ENCODE measurements at places on chromosomes 6 and 20.

- no peak for DNase-seq
Measured at GRCh38 chr6:63963769-63964315, 328.2 kb downstream of the PHF3 start.

DNA sequence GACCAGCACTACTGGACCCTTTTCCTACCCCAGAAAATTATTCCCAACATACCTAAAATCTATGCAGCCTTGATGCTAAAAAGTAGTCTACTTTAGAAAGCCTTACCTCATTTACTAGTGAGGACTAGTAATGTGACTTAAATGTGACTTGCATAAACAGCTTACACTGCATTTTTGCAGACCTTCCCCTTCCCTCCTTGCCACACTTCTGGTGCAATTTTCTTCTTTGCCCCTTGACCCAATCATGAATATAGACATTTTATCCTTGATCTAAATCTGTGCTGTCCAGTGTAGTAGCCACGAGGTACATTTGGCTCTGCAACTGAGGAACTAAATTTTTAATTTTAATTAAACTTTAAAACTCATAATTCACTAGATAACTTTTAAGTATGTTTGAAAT, 7.0 kb upstream of the ZKSCAN8 start:
- DNase-seq: no peak

- no peak for DNase-seq
Measured at GRCh38 chr20:53825282-53825681, 231.6 kb upstream of the ZNF217 start.

DNA sequence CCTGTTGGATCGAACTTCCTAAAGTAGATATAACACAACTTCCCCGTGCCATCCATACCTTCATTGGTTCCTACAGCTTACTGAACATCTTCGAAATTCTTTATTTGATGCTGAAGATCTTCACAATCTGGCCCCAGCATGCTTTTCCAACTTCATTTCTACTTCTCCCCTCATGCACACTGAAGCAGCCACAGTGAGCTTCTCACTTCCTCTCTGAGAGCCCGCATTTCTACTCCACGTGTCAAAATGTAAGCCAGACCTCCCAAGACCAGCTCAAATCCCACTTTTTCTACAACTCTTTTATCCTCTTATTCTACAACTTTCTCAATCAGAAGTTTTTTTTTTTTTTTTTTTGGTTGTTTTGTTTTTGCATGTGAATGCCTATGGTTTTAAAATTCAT, 254.7 kb downstream of the GMPR start:
- no peak for DNase-seq

- no peak for DNase-seq
Measured at GRCh38 chr6:164347455-164347854, 932.9 kb downstream of the QKI start.

- no peak for DNase-seq
Measured at GRCh38 chr6:79076160-79076559, 1.9 kb downstream of the PHIP start.

DNA sequence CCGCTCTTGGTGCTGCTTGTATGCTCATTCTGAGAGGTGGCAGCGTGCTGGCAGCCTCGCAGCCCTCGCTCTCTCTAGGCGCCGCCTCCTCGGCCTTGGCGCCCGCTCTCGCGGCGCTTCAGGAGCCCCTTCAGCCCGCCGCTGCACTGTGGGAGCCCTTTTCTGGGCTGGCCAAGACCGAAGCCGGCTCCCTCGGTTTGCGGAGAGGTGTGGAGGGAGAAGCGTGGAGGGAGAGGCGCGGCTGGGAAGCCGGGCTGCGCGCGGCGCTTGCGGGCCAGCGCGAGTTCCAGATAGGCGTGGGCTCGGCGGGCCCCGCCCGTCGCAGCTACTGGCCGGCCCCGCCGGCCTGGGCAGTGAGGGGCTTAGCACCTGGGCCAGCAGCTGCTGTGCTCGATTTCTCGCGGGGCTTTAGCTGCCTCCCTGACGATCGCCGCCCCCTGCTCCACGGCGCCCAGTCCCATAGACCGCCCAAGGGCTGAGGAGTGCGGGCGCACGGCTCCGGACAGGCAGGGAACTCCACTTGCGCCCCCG, 19.5 kb upstream of the FAM8A1 start:
- DNase-seq: no peak

GRCh38 chr6:72151742-72152141, 265.4 kb downstream of the RIMS1 start:
- DNase-seq: no peak

DNA sequence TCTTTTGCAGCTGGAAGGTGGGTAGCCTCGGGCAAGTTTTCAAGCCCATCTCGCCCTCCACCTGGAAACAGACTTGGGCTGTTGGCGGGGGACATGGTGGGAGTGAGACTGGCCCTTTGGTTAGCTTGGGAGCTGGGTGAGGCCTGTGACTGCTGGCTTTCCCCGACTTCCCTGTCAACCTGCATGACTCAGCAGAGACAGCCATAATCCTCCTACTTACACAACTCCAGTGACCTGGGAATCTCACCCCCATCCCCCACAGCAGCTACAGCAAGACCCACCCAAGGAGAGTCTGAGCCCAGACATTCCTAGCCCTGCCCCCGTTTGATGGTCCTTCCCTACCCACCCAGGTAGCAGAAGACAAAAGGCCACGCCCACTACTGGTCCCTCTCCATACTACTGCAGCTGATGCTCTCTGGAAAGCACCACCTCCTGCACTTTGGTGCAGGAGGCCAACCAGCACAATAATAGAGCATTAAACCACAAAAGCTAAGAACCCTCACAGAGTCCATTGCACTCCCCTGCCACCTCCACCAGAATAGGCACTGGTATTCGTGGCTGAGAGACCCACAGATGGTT, 188.4 kb downstream of the TRDN start:
- no peak for DNase-seq

DNA sequence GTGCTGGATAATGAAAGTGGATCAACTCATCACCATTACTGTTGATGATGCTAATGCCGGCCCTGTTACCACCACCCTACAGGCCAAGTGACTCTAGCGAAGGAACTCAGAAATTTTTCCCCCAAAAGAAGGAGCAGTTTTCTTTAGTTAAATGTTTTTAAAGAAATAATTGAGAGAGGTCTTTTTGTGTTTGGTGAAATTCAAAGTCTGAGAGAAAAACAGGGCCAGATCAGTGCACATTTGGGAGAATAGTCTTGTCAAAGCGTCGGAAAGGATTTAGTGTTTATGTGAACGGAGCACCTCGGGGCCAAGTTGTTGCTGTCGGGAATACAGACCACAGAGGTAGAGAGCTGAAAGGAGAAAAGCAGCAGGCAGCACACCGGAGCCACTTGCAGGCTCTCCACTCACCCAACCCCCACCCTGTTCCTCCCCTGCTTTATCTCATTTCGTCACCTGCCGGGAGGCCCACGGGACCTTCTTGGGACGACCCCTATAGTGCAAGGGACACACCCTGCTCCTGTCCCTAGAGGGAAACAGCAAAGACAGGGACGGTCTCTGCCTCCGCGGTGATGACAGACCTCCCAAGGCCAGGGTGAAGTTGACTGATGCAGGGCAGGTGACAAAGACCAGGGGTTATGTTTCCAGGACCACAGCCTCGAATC, 6.8 kb downstream of the TFAP2B start:
- no peak for DNase-seq

Data from suprapubic skin (tissue), 4 donors.